ENCODE measurements at places on chromosomes 2 and 18.

- DNase-seq: no peak
These were observed 94.9 kb downstream of the GBX2 start for GRCh38 chr2:236073246-236073645.

- DNase-seq: no peak
These were observed 115.5 kb downstream of the ERBB4 start for GRCh38 chr2:212423089-212423488.

DNA sequence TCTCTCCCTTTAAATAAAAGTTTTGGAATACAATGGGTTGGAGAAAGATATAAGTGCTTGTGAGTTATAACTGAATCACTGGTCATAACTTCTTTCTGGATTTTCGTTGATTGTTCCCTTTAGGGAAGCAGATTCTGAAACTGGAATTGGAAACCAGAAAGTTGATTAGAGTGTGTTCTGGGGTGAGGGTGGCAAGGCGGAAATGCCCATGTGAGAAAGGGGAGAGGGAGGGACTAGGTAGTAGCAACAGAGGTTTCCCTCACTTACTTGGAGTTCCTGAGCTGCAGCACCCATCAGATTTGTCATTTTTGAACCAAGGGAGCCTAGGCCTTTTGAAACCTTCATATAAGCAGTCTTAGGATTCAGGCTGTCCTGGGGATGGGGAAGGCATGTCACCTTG is 453.4 kb downstream of the KCNJ3 start:
- DNase-seq: no peak

DNA sequence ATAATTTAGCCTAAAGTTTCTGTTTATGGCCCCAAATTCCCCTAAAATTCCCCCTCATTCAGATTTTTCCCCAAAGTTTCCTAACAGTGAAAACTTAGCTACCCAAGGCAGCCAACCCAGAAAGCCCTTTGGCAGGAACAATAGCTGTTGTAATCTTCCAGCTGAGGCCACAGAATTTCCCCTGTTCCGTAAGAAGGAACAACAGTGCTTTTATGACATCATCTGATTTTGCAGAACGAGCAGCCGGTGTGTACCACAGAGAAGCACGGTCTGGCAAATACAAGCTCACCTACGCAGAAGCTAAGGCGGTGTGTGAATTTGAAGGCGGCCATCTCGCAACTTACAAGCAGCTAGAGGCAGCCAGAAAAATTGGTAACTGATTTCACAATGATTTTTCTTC is 6.3 kb downstream of the TNFAIP6 start:
- no peak for DNase-seq

DNA sequence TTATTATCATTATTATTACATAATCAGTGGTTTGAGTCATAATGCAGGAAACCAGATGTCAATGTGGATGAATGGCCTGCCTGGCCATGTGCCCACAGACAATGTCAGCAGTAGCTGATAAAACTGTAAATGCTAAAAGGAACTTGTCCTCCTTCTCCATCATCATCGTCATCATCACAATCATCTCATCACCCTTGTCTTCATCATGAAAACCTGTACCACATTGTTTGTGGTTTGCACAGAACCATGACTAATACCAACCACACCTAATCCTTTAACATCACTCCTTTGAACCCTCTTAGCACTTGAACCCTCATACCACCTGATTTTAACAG is 96.0 kb downstream of the HNMT start:
- peak; percentile 95 for DNase-seq

GRCh38 chr2:88614497-88615157 is 12.6 kb downstream of the EIF2AK3 start:
- no peak for DNase-seq

GRCh38 chr2:22901471-22902179 is 483.4 kb upstream of the KLHL29 start:
- DNase-seq: no peak

DNA sequence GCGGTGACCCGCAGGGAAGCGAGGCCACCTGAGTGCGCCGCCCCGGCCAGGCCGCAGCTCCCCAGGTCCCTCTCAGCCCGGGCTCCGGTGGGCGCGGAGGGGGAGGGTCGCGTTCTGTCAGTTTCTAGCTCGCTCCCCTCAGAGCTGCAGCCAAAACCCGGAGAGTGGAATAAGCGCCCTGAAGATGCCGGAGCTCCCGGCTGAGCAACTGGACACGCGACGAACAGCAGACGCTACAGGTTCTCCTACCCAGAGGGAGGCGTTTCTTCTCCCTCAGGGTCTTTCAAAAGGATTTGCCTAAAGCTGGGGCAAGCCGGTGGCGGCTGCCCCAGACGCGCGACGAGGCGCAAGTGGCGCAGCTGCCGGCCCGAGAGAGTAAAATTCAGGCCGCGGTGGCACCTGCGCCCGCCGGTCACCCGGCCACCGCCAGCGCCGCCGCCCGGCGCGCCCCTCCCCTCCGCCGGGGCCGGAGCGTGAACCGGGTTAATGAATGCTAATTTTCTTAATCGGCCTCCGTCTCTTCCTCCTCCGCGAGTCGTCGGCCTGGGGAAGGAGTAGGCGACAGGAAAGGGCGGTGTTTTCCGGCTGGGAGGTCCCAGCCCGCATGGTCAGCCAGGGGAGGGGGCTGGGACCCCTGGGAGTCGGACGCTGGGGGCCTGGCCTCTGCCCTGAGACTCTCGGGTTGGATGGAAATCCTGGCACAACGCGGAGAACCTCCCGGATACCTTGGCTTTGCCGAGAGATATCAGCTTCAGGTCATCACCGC is 845 bp upstream of the CDC42EP3 start:
- peak; percentile 81 for DNase-seq

- DNase-seq: no peak
These were observed 12.4 kb downstream of the NMI start for GRCh38 chr2:151277067-151277466.

DNA sequence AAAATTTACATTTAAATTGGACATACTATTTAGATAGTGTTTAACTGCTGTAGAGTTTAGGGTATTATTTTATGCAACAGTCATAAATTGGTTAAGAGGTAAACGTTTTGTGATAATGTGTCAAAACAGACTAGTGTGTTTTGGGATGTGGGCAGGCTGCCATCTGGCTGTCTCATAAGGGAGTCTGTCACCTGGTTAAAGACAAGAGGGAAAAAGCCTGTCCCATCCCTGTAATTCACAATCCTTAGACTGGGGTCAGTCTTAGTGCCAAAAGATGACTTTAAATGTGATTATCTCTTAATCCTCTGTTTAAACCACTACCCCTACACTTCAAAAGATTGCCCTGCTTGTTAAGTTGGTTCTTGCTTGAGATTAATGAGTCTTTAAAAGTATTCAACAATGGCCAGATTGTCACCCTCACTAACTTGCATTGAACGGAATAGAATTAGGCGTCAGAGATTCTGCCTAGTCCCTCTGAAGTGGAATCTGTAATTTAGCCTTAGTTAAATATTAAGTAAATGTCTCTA is 59.2 kb downstream of the SGPP2 start:
- no peak for DNase-seq

DNA sequence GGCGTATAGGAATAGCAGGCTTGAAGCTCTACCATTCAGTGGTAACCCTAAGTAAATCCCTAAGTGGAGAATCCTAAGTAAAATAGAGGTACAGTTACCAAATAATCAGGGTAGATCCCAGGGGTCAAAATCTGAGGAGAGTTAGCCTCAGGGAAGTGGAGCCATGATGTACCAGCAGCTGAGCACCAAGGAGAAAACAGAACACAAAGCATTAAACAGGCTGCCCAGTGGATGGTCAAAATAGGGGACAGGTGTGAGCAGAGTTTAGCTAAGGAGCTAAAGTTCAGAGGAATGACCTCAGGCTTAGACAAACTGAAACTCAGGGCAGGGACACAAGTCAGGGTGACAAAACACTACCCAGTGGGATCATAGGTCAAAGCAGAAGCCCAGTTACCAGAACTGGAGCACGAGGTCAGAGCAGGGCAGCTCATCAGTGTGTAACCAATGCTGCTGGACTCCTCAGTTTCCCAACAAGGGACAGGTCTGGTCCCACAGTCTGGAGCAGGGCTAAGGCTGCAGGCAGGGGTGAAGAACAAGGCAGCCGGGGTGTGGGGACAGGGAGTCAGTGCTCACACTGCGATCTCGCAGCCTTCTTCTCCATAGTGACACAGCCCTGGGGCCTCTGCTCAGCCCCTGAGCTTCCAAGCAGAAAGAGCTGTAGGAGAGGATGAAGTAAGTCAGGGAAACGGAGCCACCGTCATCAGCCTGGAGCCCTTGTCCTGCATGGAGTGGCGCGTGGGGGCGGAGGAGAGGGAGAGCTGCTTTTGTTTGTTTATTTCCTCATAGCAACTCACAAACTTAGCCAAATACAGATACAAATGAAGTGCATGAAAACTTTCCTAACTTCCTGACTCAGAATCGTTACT is 264.0 kb downstream of the MREG start:
- peak; percentile 70 for DNase-seq

DNA sequence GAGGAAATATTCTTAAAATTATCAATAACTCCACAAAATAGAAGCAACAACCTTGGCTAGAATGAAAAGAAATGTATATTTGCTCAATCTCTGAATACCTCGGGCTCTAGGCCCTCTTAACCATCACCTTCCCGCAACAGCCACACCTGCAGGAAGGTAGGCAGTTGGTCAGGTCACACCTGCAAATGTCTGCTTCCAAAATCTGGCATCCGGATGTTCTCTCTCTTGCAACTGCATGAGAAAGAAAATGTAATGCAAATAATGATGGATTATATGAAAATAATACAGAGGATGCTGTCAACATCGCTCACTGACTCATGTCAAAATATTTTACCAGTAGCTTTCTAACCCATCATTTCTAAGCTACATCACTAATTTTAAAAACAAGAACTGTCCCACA is 148.3 kb downstream of the SATB2 start:
- DNase-seq: no peak

DNA sequence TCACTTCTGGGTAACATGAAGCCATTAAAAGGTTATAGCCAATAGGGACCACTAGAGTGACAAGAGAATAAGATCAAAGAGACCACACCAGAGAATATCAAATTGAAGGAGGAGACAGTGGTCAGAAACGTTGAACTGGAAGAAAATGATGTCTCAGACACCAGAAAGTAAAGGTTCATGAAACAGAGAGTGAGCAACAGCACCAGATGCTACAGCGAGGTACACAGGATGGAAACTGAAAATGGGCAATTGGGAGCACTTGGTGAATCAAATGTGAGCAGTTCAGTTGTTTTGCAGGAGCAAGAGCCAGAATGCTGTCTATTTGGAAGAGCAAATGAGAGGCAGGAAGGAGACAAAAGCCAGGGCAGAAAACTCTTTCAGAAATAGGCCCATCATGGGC is 162.6 kb downstream of the SS18 start:
- DNase-seq: no peak

DNA sequence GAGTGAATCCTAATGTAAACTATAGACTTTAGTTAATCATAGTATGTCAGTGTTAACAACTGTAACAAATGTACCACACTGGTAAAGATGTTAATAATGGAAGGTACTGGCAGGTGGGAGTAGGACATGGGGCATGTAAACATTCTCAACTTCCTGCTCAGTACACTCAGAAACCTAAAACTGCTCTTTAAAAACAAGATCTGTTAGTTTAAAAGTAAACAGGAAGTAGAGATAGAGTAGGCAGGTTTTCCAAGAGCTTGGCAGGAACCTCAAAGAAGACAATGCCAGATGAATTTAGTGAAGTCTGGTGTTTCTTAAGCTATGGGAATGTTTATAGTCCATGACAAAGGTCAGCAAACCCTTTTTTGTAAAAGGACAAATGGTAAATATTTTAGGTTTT is 46.6 kb downstream of the CCDC138 start:
- DNase-seq: no peak

DNA sequence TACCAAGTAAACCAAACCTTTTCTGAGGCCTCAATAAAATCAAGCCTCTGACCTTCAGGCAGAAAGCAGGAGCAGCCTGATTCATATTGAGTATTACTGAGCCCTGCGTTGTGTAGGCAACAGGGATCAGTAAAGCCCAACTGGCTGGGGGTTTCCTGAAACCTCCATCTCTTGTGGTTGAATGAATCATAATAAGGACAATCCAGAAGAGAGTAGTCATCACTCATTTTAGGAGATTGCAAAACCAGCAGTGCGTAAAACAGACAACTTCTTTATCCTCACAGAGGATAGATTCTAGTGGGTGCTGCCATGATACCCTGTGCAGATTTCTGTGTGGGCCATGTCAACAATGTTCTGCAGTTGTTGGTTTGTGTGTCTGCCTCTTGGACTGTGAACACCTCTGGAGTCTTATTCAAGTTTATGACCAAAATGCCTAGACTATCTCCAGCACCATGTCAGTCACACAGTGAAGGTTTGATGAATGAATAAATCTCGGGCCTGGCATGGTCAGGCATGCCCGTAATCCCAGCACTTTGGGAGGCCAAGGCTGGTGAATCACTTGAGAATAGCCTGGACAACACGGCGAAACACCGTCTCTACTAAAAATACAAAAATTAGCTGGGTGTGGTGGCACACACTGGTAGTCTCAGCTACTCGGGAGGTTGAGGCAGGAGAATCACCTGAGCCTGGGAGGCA is 51.8 kb upstream of the RAB27B start:
- peak; percentile 99 for DNase-seq

DNA sequence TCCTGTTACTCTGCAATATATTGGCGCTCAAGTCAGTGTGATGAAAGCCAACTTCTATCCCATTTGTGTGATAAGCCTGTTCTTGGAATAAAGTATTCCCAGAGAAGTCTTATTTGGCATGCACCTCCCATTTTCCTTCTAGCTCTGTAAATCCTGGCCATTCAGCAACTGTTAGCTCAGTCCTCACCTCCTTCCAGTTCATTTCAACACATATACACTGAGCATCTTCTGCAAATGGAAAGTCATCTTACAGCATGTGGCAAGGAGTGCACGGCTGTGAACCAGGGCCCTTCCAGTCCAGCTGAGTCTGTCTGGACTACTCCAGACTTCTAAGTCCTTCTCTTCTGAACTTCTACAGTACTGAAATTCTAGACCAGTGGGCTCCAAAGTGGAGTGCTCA is 53.1 kb downstream of the SPATS2L start:
- DNase-seq: no peak

- no peak for DNase-seq
These were observed 5.6 kb downstream of the ZAP70 start for GRCh38 chr2:97718942-97719341.

DNA sequence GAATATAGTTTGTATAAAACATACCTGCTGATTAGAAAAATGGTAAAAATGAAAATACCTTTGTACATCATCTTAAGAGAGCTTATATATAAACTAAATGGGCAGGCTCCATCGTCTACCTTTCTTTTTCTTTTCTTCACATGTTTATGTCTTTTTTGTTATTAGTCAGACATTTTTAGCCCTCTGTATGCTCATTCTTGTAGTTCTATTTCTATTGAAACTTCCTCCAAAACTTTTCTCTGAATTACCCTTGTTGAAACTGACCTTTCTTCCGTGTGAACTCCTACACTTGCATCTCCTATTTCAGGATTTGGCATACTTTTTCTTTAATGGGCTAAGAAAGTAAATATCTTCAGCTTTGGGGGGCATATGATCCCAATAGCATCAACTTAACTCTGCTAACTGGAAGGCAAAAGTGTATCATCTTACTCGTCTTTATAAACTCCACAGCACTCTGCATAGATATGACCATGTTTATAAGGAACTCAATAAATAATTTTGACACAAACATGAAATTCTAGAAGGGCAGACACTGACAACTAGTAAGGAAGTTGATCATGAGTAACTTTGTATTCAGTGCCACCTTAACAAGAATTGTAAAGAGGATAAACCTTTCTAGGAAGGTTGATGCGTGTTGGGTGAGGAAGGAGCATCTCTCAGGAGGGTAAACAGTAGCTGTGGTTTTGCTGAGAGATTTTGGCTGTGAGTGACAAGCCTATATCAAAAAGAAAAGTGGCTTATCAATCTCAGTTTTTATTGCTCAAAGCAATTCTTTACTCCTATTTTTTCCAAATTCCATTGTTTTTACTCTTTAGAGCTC is 127.6 kb downstream of the PIK3C3 start:
- DNase-seq: no peak

- DNase-seq: no peak
These were observed 161.6 kb downstream of the RDH14 start for GRCh38 chr2:18398833-18399232.
